ENCODE measurements at places on chromosomes 6 and 20. TPM values are rescaled to one million over a fixed set of nuclear protein-coding genes. Genes with fewer than 3 reads are reported as not detected.
A peak's percentile ranks its signal among the peaks of the same experiment; 100 is the strongest.

DNA sequence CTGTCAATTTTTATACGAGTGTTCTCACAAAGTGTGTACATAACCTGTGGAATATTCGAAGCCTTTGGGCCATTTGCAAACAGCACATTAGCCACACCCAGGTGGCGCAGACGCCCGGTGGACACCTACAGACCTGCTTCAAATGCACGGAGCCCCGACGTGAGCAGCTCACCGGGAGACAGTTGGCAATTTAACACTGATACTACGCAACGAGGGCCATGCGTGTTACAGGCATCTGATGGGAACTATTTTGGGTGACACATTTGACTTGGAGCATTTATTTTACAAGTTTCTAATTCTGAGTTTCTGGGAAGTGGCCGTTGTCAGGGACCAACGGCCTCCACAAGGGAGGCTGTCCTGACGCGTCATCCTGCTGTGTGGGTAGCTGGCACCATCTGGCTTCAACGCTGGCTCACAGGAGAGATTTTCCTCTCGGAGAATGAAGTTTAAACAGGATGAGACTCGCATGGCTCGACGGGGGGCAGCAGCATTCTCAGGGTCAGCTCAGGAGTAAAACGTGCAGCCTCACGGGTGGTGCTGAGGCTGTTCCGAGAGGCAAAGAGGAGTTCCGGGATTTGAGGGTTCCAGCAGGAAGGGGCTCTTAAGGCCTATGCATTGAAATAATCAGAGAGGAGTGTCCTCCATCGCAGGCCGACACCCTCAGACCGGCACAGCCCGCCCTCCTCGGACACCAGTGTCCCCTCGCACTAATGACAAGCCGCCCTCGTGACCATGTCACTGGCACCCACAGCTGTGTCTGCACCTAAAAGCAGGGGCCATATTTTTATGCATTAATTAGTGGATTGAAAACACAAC, 207.4 kb downstream of the DLL1 start:
- DNase-seq = peak; percentile 21
- H3K36me3 ChIP-seq = no peaks in the 10 kb centered on the region
- no peaks in the 10 kb centered on the region for H3K4me1 ChIP-seq

GRCh38 chr6:100427452-100427851, 37.3 kb downstream of the SIM1 start:
- no peaks in the 10 kb centered on the region for H3K27me3 ChIP-seq
- no peak overlapping the region for H3K4me3 ChIP-seq
- H3K4me1 ChIP-seq = peaks cover 14% of the 10 kb centered on the region
- DNase-seq = no peak

DNA sequence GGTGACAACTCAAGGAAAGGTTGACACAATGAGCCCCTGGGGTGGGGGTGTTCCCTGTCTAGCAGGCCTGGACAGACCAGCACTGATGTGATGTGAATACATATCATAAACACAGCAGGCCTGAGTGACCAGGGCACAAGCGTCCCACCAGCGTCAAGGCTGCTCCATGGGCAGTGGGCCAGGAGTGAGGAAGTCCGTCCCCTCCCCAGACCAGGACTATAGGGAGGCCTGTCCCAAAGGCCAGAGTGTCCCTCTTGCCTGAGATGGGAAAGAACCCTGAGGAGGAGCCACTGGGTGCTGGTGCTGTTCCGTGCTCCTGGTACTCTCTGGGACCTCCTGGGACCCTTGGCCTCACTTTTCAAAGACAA, 44.6 kb downstream of the RRBP1 start:
- H3K27me3 ChIP-seq = no peaks in the 10 kb centered on the region
- H3K4me3 ChIP-seq = no peak overlapping the region
- no peak for DNase-seq
- no peak overlapping the region for H3K27ac ChIP-seq
- peaks cover 30% of the 10 kb centered on the region for H3K36me3 ChIP-seq

- no peaks in the 10 kb centered on the region for H3K4me1 ChIP-seq
- no peak for DNase-seq
- no peak overlapping the region for H3K4me3 ChIP-seq
- no peak overlapping the region for H3K27ac ChIP-seq
These were observed 88.8 kb downstream of the MAP3K4 start for GRCh38 chr6:161080263-161080970.

DNA sequence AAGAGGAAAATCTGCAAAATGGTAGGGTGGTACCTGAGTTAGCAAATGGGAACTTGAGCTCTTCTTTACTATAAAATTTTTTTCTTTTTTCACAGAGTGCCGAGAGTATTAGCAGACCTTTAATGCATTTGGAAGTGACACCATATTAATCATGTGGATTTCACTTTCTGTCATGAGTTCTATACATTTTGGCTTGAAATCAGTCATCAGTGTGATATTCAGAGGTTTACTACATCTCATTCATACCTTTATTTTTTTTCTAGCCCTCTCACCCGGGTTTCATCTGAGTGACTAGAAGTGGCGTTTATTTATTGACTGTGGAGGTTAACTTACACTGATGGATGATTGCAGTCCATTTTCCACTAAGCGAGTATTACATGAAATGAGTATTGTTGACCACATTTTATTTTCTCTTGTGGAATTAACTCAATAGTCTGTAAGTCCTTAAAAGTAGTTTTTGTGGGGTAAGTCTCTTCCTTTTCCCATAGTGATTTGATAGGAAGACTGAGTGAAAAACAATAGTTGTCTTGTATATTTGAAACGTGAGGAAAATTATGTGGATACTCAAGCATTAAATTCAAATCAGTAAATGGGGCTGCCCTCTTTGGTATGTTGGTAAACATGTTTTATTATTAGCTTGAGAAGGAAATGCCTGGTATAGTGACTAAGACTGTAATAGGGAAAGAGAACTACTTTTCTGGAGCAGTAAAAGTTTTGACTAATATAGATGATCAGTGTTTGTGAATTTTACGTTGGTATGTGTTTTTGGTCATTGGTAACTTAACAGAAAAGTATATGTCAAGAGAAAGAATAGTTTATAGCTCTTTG, 55.5 kb downstream of the JARID2 start:
- H3K4me1 ChIP-seq = peaks cover 37% of the 10 kb centered on the region
- H3K4me3 ChIP-seq = no peak overlapping the region
- no peaks in the 10 kb centered on the region for H3K27me3 ChIP-seq
- no peak for DNase-seq
- no peak overlapping the region for H3K27ac ChIP-seq
- H3K36me3 ChIP-seq = no peaks in the 10 kb centered on the region

- no peaks in the 10 kb centered on the region for H3K36me3 ChIP-seq
- no peak overlapping the region for H3K4me3 ChIP-seq
- no peak for DNase-seq
- H3K4me1 ChIP-seq = no peaks in the 10 kb centered on the region
- H3K27me3 ChIP-seq = no peaks in the 10 kb centered on the region
These were observed 214.4 kb downstream of the PTPRK start for GRCh38 chr6:128305976-128306375.

DNA sequence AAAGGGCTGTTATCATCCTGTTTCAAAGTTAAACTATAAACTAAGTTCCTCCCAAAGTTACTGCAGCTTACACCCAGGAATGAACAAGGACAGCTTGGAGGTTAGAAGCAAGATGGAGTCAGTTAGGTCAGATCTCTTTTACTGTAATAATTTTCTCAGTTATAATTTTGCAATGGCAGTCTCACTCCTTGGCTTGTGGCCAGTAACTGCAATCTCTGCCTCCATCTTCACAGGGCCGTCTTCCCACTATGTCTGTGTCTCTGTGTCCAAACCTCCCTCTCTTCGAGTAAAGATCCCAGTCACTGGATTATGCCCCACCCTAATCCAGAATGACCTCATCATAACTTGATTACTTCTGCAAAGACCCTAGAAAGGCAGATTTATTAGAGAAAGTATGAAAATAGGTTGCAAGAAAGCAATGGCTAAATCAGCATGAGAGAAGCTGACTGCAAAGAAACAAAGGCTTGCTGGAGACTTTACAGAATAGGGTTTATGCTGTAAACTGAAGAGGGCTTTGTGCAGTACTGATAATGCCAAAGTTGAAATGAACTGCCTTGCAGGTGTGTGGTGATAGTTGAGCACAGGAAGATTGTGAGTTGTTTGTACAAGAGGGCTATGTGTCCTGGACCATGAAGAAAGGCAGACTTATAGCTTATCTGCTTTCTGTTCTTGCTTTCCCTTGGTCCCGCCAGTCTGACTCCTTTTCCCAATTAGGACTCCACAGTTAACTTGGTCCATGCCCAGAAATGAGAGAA, 28.4 kb downstream of the GPX6 start:
- no peaks in the 10 kb centered on the region for H3K36me3 ChIP-seq
- no peaks in the 10 kb centered on the region for H3K27me3 ChIP-seq
- DNase-seq = no peak
- no peak overlapping the region for H3K27ac ChIP-seq

DNA sequence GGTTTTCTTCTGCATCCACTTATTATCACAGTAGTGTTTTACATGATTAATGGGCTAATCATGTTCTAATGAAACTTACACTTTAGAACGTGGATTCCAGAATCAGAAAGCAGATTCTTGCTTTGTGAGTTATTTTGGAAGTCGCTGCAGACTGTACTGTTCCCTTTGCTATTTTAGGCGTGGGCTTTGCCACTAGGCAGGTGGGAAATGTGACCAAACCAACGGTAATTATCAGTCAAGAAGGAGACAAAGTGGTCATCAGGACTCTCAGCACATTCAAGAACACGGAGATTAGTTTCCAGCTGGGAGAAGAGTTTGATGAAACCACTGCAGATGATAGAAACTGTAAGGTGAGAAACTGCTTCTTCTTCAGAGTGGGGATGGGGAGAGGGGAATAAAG, 598 bp downstream of the FABP7 start:
- DNase-seq = no peak
- H3K36me3 ChIP-seq = no peaks in the 10 kb centered on the region
- no peak overlapping the region for H3K4me3 ChIP-seq
- H3K4me1 ChIP-seq = peaks cover 2% of the 10 kb centered on the region
- H3K27me3 ChIP-seq = no peaks in the 10 kb centered on the region
- no peak overlapping the region for H3K27ac ChIP-seq

- no peaks in the 10 kb centered on the region for H3K4me1 ChIP-seq
- H3K27me3 ChIP-seq = no peaks in the 10 kb centered on the region
- H3K4me3 ChIP-seq = no peak overlapping the region
- no peak for DNase-seq
These were observed 22.2 kb downstream of the TFEB start for GRCh38 chr6:41713159-41713649.

DNA sequence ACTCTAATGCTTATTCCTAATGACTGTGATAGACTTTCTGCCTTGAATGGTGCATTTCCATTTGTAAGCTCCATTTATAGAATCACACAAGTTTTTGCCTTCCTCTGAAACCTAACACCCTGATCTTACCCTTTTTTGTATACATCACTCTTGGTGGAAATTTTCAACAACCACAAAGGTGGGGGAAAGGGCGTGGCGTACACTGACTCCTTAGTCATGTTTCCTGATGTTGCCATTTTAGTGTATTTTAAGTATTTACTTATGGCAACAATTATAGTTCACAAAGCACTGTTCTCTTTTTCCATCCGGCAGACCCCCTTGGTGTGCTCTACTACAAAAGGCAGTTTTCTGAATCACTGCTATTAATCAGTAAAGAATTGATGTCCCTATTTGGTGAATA, 92.0 kb downstream of the ATXN1 start:
- no peaks in the 10 kb centered on the region for H3K36me3 ChIP-seq
- no peaks in the 10 kb centered on the region for H3K4me1 ChIP-seq
- no peak overlapping the region for H3K4me3 ChIP-seq
- no peak for DNase-seq

- no peaks in the 10 kb centered on the region for H3K27me3 ChIP-seq
- no peaks in the 10 kb centered on the region for H3K4me1 ChIP-seq
- DNase-seq = no peak
- no peak overlapping the region for H3K27ac ChIP-seq
- no peaks in the 10 kb centered on the region for H3K36me3 ChIP-seq
These were observed 97.3 kb downstream of the CAP2 start for GRCh38 chr6:17490724-17491123.

- H3K4me1 ChIP-seq = peaks cover 13% of the 10 kb centered on the region
- DNase-seq = peak; percentile 36
- peak overlapping the region; percentile 34 for H3K27ac ChIP-seq
- H3K27me3 ChIP-seq = no peaks in the 10 kb centered on the region
These were observed 43.9 kb downstream of the SLC13A3 start for GRCh38 chr20:46607191-46607848.

GRCh38 chr6:50589751-50590470, 123.4 kb upstream of the TFAP2D start:
- no peak overlapping the region for H3K4me3 ChIP-seq
- H3K27ac ChIP-seq = no peak overlapping the region
- no peaks in the 10 kb centered on the region for H3K27me3 ChIP-seq
- DNase-seq = no peak

GRCh38 chr20:50089787-50090177, 23.2 kb downstream of the UBE2V1 start:
- no peak overlapping the region for H3K4me3 ChIP-seq
- peaks cover 5% of the 10 kb centered on the region for H3K36me3 ChIP-seq
- no peak for DNase-seq
- no peak overlapping the region for H3K27ac ChIP-seq
- peaks cover 14% of the 10 kb centered on the region for H3K4me1 ChIP-seq
- H3K27me3 ChIP-seq = no peaks in the 10 kb centered on the region

DNA sequence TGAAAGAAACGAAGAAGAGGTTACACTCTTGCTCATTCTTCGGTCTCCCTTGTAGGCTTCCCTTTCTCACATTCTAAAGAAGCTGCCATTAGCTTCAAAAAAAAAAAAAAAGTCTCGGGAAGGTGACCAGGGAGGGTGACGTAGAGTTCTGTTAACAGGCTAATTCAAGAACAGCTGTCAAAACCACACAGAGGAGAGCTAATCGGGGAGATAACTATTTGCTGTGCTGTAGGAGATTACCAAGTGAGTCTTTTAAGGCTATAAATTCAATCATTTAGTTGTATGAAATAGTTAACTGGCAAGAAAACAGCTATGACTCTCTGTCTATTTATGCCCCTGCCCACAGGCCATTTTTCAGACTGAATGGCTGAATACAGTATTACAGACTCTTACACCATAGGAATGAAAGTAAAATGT, 256.8 kb downstream of the SYNE1 start:
- H3K4me1 ChIP-seq = peaks cover 13% of the 10 kb centered on the region
- H3K4me3 ChIP-seq = peak overlapping the region; percentile 30
- no peaks in the 10 kb centered on the region for H3K27me3 ChIP-seq
- H3K27ac ChIP-seq = peak overlapping the region; percentile 94
- H3K36me3 ChIP-seq = no peaks in the 10 kb centered on the region

GRCh38 chr6:36501686-36502085, 45.6 kb downstream of the STK38 start:
- no peak for DNase-seq
- no peak overlapping the region for H3K27ac ChIP-seq
- no peak overlapping the region for H3K4me3 ChIP-seq
- H3K27me3 ChIP-seq = no peaks in the 10 kb centered on the region
- H3K4me1 ChIP-seq = peaks cover 15% of the 10 kb centered on the region
- H3K36me3 ChIP-seq = peaks cover 1% of the 10 kb centered on the region

GRCh38 chr6:193180-193579, 99.1 kb upstream of the DUSP22 start:
- DNase-seq = no peak
- no peak overlapping the region for H3K4me3 ChIP-seq
- H3K27ac ChIP-seq = no peak overlapping the region
- no peaks in the 10 kb centered on the region for H3K4me1 ChIP-seq

The SMOC2 gene
- total RNA-seq = 2.8 TPM

The C6orf15 gene
- total RNA-seq = not detected

The FUCA2 gene
- 119 TPM for total RNA-seq

The COL19A1 gene
- total RNA-seq = not detected

The MYMX gene
- total RNA-seq = not detected

The CD93 gene
- total RNA-seq = not detected

The HLA-DPA1 gene
- total RNA-seq = not detected

The COL21A1 gene
- 1.2 TPM for total RNA-seq

The C6orf141 gene
- 2.1 TPM for total RNA-seq
